ENCODE measurements at places on chromosomes 16 and 17.

GRCh38 chr17:69535016-69535570 is 120.6 kb downstream of the MAP2K6 start:
- no peak for DNase-seq

- no peak for DNase-seq
Observed at GRCh38 chr17:81741049-81741593, 29.0 kb downstream of the SLC25A10 start.

- DNase-seq = no peak
Observed at GRCh38 chr17:81564778-81565177, 12.6 kb upstream of the FAAP100 start.

- peak; percentile 8 for DNase-seq
Observed at GRCh38 chr16:50102051-50102746, 36.4 kb downstream of the HEATR3 start.

DNA sequence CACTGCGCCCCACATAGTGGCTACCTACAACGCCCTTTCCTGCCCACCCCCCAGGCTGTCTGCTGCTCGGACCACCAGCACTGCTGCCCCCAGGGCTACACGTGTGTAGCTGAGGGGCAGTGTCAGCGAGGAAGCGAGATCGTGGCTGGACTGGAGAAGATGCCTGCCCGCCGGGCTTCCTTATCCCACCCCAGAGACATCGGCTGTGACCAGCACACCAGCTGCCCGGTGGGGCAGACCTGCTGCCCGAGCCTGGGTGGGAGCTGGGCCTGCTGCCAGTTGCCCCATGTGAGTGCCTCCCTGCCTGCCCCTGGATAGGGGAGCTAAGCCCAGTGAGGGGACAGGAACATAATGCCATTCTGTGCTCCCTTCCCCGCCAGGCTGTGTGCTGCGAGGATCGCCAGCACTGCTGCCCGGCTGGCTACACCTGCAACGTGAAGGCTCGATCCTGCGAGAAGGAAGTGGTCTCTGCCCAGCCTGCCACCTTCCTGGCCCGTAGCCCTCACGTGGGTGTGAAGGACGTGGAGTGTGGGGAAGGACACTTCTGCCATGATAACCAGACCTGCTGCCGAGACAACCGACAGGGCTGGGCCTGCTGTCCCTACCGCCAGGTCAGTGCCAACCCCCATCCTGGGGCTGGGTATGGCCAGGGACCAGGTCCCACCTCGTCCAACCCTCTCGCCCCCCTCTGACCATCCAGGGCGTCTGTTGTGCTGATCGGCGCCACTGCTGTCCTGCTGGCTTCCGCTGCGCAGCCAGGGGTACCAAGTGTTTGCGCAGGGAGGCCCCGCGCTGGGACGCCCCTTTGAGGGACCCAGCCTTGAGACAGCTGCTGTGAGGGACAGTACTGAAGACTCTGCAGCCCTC is 7.1 kb downstream of the GRN start:
- no peak for DNase-seq

GRCh38 chr17:40198576-40198975 is 20.5 kb upstream of the WIPF2 start:
- DNase-seq = no peak

DNA sequence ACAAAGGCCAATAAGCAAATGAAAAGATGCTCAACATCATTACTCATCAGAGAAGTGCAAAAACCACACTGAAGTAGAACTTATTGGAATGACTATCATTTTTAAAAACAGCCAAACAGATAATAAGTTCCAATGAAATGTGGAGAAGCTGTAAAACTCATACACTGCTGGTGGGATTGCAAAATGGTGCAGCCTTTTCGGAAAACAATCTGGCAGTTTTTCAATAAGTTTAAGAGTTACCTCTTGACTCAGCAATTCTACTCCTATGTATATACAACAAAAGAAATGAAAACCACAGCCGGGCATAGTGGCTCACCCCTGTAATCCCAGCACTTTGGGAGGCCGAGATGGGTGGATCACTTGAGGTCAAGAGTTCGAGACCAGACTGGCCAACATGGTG is 49.3 kb downstream of the AKAP10 start:
- DNase-seq = no peak

DNA sequence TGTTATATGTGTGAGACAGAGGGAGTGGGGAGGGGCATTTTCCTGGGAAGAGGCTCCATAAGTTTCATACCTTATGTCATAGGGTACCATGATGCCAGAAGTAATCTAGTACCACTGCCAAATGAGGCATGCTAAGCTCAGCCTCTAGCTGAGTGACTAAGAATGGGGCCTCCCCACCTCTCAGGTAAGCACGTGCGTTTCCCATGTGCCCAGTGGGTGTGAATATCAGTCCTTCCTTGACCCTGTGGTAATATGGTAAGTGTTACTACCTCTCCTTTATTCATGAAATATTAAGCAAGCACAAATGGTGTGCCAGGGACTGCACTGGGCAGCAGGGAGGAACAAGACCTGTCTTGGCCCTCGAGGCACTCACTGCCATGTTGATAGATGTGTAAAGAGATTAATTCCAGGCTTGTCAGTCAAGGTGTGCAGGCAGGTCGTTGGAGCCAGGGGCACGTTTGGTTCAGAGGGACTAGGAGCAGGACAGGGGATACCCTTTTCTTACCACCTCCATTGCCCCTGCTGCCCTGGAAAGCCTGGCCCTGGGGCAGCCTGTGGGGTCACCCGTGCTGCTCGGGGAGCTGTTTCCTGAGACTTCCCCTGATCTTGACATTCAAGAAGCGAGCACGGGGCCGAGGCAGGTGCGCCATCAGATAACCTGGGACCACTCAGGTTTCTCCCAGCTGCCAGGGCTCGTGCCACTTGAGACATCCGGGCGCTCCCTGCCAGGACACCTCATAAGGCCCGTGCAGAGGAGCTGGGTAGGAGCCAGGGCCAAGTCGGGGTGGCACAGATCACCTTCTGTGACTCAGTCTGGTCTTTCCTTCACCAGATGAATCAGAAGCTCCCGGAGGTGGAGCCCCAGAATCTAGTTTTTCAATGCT is 8.8 kb downstream of the RSAD1 start:
- DNase-seq = no peak

DNA sequence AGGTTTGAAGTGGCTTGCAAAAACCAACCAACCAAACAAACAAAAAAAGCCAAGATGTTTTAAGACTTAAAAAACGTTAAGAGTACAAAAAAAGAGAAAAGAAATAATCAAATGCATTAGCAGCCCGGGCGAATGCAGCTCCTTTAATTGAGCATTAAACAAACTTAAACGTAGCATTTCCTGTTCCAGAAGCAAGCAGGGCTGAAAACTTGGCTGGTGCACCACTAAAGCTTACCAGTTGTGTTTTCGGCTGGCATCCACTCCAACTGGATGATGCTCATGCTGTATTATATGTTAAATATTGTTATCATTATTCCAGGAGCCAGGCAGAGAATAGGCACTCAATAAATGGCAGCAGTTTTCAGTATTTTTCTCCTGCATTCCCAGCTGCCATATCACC is 45.1 kb downstream of the IRX6 start:
- no peak for DNase-seq

DNA sequence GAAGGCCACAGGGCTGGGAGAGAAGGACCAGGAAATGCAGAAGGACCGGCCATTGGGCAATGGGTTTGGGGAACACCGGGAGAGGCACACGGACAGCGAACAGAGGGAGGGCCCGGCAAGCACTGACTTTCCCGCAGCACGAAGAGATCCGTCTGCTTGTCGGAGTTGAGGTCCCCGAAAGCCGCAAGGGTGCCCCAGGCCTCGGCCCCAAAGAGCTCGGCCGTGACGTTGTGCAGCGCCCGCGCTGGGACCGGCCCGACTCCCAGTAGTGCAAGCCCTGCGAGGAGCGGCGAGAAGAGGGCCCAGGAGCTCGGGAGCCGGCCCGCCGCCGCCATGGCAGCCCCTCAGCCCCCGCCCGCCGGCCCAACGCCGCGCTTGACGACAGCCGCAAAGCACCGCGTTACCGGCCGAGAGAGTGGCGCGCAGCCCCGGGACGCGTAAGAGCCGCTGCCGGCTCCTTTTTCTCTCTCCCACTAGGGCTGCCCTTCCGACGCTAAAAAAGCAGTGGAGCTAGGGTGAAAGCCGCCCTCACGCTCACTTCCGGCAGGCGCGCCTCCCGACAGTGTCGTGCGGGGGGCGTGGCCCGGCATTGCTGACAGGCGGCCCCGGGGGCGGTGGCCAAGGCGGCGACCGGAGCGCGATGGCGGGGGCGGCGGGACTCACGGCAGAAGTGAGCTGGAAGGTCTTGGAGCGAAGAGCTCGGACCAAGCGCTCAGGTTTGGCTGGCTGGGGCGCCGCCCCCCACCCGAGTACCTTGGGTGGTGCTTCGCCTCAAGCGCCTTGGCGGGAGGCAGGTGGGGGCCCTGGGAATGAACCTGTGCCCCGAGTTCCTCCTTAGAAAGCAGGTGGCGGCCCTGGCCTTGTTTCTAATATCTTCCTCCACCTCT is at the start of the genes ITFG1 and PHKB:
Gene ITFG1 (minus strand): TSS at position 353 of the 887 bp plus-strand sequence. CDS start 18 bp downstream, at position 335.
Gene PHKB (plus strand): TSS at position 621 of the 887 bp plus-strand sequence. CDS start 20 bp downstream, at position 641.
- peak; percentile 89 for DNase-seq

- peak; percentile 94 for DNase-seq
Observed at GRCh38 chr16:11609474-11610120, 22.9 kb upstream of the LITAF start.

DNA sequence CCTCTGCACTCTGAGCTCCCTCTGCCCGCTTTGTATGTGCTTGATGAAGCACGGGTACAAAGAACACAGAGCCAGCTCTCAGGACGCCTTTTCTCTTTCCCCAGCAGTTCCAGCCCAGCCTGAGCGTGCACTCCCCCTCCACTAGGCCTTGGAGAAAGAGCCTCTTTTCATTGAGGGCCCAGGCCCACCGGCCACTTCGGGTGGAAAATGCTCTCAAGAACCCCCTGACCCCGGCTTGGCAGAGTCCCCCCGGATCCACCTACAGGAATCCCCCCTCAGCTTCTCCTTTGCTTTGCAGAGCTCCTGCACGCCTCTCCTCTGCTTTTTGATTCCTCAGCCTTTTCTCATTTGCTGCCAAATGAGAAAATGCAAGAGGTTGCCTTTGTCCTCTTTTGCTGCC is 30.2 kb downstream of the MRC2 start:
- DNase-seq = no peak

GRCh38 chr17:77735081-77735565 is 223.4 kb upstream of the TNRC6C start:
- DNase-seq = no peak

DNA sequence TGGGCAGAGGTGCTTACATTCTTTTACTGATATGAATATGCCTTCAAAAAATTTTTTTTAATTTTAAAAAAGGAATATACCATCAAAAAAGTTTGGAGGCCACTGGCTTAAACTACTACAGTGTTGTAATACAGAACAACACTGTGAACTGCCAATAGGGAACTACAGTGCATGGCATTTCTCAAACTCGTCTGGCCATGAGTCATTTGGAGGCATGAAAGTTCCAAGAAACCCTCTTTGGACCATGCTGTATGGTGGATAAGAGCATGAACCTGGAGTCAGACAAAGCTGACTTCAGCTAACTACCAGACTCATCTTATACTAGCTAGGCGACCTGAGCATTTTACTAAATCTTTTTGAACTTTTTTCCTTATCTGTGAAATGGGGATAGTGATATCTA is 9.2 kb upstream of the NF1 start:
- no peak for DNase-seq

- no peak for DNase-seq
Observed at GRCh38 chr16:75774197-75774596, 47.9 kb upstream of the CPHXL start.

DNA sequence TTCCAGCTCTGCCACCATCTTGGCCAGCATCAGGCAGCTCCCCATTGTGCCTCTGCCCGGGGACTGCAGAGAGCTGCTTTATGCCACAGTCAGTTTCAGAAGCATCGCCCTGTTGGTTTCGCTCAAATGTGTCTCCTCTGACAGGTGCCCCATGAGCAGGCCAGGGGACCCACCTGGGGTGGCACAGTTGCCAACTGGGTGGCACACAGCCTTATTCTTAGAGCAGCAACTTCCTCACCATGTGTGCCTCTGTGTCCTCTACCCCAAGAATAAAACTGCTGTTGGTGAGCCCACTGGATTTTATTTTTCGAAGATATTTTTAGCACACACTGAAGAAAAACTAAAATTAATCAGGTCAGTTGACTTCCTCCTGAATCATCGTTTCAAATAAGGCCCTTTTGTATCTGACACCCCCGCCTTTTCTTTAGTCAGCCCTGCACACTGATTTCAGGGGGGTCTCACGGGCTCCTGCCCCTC is 44.9 kb upstream of the CACNG5 start:
- no peak for DNase-seq

DNA sequence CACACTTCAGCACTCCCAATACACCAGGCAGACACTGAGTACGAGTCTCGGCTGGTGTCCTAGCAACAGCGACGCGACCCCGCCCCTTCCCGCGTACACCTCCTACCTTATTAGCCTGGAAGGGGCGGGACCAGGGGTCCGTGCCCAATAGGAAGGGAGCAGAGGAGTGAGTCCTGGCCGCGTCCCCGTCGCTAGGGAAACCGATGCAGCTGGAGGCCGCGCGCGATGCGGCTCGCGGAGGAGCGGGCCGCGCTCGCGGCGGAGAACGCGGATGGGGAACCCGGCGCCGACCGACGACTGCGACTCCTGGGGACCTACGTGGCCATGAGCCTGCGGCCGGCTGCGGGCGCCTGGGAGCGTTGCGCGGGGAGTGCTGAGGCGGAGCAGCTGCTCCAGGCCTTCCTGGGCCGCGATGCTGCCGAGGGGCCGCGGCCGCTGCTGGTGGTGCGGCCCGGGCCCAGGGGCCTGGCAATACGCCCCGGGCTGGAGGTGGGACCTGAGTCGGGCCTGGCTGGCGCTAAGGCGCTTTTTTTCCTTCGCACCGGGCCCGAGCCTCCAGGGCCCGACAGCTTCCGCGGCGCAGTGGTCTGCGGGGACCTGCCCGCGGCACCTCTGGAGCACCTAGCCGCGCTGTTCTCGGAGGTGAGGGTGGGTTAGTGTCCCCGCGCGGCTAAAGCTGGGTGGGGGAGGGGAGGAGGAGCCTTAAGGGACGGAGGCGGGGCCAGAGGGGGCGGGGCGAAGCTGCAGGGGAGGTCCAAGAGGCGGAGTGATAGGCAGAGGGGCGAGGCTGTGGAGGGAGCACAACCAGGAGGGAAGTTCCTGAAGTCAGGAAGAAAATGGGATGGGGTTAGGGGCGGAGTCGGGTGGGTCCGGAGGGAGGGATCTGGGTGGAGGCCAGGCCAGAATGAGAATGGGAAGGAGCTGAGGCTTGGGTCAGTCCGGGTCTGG is at the start of gene DNAH9:
Gene DNAH9 (plus strand): TSS at position 197 of the 948 bp plus-strand sequence. CDS start 29 bp downstream, at position 226.
- peak; percentile 93 for DNase-seq

DNA sequence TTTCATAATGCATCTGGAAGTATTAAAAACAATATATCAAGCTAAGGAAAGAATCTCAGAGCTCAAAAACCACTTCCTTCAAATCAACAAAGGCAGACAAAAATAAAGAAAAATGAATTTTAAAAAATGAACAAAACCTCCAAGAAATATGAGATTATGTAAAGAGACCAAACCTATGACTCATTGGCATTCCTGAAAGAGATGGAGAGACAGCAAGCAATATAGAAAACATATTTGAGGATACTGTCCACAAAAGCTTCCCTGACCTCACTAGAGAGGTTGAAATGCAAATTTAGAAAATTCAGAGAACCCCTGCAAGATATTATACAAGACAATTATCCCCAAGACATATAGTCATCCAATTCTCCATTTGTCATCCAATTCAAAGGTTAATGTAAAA is 311.3 kb upstream of the SOX9 start:
- no peak for DNase-seq

Measured in Caki2 (cell line).